Urinary bladder (tissue), 4 donors: ENCODE measurements at places on chromosomes 6 and 20.

- DNase-seq = peak; percentile 10
Observed at GRCh38 chr20:9392892-9393857, 121.2 kb upstream of the LAMP5 start.

GRCh38 chr20:38450412-38450975, 15.4 kb upstream of the SNHG17 start:
- no peak for DNase-seq

- DNase-seq = no peak
Observed at GRCh38 chr20:4666001-4666479, 55.7 kb upstream of the PRND start.

DNA sequence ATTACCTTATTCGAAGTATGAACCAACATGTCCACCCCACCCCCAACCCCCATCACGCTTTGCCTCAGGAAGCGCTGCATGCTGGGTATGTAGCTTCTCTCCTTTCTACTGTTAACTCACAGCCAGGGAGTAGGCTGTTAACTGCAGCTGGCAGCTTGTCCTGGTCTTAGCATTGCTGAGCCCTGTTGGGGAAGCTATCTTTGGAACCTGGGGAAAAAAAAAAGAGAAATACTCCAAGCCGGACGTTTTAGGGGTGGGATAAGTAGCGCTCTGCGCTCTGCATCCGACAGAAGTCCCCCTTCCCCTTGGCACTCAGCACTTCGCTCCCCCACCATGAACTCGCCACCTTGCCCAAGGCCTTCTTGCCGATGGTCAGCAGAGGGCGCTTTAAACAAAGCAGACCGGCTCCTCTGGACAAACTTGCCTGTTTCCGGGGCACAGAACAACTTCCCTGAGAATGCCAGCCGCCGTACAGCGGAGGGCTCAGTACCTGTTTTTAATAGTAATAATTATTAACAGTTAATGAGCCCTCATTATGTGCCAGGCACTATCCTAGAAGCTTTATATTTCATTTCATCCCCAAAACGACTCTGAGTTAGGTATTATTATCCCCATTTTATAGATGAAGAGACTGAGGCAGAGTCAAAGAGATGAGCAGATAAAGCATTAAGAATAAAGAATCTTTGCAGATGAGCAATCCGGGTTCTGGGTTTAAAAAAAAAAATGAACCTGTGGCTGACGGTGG, 35.2 kb upstream of the MDFI start:
- DNase-seq = peak; percentile 74

- DNase-seq = no peak
Observed at GRCh38 chr6:3108746-3109414, 9.6 kb upstream of the BPHL start.

DNA sequence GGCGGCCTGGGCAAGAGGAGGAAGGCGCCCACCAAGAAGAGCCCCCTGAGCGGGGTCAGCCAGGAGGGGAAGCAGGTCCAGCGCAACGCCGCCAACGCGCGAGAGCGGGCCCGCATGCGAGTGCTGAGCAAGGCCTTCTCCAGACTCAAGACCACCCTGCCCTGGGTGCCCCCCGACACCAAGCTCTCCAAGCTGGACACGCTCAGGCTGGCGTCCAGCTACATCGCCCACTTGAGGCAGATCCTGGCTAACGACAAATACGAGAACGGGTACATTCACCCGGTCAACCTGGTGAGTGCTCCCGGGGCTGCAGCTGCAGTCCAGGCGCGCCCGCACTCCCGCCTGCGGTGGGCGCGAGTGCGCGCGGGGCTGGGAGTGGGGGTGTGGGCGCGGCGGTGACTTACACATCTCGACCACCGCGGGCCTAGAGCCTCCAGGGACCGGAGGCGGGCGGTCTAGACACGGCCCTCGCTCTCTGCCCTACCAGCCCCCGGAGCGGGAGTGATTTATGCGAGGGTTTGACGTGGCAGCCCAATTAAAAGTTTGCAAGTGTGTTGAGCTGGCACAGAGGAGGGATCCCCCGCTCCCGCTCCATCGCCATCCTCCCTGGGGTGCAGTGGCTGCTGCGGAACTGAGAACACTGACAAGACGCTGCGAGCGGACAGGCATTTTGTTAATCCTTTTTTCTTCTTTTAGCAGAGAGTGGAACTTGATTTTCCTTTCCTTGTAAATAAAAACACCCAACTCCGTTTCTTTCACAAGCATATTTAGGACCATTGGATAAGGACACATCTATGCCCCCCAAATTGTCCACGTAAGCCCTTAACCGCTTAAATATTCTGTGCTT, 867 bp downstream of the TCF21 start:
- no peak for DNase-seq

GRCh38 chr6:89145091-89145955, 532 bp upstream of the PM20D2 start:
- peak; percentile 20 for DNase-seq

DNA sequence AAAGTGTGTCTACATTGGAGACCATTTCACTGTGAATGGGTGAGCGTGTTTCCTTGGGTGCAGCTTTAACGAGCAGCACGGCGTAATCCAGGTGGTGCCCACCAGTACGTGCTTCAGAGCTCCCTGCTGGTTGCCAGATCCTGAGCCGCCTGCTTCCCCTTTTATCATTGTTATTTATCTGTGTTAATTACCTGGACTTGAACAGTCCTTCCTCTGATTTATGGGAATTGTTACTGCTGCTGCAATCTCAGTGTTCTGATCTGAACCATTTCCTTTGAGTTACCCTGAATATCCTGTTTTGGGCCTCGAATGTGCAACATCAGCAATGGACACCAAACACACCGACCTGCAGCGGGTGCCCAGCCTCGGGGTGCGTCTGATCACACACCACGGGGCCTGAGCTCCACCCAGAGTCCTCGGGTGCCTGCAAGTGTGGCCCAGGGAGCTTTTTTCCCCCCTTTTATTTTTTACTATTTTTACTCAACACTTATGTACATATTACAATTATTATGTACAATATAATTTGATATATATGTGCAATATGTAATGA, 81.3 kb downstream of the RPP40 start:
- no peak for DNase-seq

GRCh38 chr20:50320901-50321796, 130.5 kb downstream of the CEBPB start:
- DNase-seq = no peak

GRCh38 chr6:66851930-66852329, 1144.9 kb upstream of the EYS start:
- no peak for DNase-seq

DNA sequence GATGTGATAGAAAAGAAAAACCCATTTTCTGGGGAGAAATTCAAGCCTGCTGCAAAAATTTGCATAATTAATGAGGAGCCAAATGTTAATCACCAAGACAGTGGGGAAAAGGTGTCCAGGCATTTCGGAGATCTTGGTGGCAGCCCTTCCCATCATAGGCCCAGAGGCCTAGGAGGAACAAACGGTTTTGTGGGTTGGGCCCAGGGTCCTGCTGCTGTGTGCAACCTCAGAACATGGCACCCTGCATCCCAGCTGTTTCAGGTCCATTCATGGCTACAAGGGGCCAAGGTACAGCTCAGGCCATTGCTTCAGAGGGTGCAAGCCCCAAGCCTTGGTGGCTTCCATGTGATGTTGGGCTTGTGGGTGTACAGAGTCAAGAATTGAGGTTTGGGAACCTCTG, 189.8 kb upstream of the IMPG1 start:
- no peak for DNase-seq

DNA sequence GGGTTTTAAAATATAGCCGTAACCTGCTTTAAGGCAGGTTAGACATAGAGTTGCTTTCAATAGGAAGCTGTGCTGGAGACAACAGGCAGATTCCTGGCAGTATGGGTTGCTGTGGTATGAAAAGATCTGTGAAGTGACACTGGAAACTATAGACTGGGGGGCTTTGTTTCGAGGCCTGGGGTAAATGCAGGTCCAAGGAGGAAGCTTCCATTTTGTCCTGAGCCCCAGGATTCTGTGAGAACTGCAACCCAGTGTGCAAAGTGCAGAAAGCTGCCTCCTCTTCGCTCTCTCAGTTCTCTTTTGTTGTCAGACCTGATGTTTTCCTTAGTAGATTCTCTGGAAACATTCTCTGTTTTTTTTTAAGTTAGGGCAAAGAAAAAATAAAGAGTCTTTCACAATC, 86.9 kb downstream of the LYRM4 start:
- no peak for DNase-seq
